ENCODE measurements at places on chromosomes 7 and 10. TPM values are rescaled to one million over a fixed set of nuclear protein-coding genes. Genes with fewer than 3 reads are reported as not detected.

- DNase-seq = peak; percentile 69
Observed at GRCh38 chr7:73892003-73892999, 31.3 kb downstream of the TMEM270 start.

DNA sequence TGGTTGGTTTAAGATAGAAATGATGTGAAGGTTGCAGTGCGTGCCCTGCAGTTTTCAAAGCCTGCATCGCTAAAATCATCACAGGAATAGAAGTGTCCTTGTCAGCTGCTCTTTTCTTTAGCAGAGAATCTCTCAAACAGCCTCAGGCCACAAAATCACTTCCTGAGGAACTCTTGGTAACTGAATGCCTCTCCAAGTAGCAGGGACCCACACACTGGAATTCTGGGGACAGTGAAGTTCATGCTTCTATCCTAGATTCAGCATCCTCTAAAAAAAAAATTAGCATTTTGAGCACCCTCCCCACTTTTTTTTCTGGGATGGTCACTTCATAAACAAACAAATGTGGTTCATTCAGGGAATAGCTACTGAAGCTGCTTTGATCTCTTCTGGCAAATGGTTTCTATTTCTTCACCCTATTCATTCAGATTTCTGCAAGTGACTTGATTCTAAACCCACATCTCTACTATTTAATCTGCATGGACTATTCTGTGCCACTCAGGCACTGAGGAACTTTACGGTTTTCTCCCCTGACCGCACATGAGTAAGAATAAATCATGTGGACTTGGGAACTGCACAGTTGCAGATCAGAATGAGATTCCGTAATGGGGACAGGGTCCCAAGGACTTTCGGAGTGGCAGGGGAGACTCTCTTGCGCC is 306.9 kb downstream of the FRMD4A start:
- no peak for DNase-seq

DNA sequence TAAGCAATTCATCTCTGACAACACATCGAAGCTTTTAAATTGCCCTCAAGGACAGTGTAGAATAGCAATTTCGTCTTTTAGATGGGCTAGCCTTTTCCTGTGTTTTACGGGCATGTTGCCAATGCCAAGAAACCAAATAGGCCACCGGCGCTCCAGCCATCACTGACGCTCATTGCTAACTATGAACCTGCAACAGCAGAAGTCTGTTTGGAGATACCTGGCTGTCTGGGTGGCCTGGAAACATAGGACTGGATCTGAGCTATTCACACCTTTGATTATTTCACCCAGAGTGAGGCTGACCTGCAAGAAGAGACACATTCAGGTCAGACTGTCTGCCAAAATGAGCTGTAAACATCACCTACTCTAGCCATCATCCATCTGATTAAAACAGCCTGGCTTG is 12.0 kb downstream of the KPNA7 start:
- no peak for DNase-seq

- no peak for DNase-seq
Observed at GRCh38 chr7:127346575-127347256, 45.8 kb downstream of the ZNF800 start.

- no peak for DNase-seq
Observed at GRCh38 chr7:65441010-65441409, 67.4 kb downstream of the ZNF92 start.

GRCh38 chr10:119301397-119301796 is 94.0 kb downstream of the GRK5 start:
- no peak for DNase-seq

DNA sequence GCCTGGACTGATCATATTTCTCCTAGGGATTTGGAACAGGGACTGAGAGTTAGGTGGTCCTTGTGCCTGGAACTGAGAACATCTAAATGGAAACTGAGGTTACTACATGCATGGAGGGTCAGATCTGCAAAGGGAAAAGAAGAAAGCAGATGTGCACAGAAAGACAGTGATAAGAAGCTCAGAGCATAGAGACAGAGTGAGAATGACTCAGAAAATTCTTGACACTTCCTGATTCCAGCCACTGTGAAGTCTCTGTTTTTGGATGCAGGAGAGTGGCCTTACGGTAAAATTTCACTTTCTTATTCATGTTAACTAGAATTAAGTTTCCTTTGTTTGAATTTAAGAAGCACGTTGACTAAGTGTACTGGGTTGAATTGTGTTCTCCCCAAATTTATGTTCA is 241.7 kb downstream of the TMEM26 start:
- DNase-seq = no peak

- no peak for DNase-seq
Observed at GRCh38 chr7:151793531-151793951, 83.4 kb downstream of the PRKAG2 start.

DNA sequence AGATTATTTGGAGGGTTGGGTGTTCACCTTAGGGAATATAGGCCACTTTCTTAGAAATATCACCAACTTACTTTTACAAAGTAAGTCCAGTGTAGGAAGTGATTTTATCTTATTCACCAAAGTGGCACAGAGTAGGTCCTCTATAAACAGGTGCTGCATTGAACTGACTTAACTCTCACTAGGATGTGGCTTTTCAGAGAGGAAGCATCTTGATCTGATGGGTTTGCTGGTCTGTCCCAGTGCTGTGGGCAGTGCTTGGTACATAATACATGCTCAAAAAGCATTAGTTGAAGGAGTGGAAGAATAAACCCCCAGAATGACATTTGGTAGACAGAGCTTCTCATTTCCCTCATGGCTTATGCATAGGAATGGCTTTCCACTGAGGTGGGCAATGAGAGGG is 334.7 kb downstream of the LRMDA start:
- no peak for DNase-seq

GRCh38 chr10:2831509-2831908 is 235.8 kb upstream of the PFKP start:
- DNase-seq = no peak

GRCh38 chr7:76142861-76143260 is 58.8 kb upstream of the SRRM3 start:
- no peak for DNase-seq

DNA sequence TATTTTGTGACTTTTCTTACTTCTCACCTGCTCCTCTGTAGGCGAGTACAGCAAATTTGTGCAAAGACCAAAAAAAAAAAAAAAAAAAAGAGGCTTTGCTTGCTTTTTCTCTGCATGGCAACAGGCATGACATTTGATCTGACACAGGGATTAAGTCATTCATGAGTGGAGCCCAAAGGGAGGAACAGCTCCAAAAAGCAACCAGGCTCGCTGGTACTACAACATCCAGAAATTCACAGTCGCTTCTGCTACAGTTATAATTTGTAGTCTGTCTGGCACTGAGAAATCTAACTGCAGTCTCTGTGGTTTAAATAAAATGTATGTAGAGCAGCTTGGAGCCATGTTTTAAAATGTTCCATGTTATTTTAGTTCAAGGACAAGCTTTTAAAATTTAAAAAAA is 31.7 kb downstream of the MKX start:
- DNase-seq = peak; percentile 76

DNA sequence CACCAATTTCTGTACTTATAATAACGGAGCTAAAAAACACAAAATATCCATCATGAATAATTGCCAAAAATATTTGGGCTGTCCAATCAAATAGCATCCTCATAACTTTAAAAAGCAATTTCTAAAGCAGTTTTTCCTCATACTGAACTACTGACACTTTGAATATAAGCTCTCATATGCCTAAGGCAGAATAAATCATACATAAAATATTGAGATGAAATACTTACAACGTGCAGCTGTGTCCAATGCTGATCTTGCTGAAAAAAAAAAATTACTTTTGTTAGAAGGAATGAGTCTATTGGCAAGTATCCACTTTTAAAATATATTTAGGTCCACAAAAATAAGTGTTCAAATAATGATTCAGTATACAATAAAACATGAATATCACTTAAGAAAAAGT is 24.2 kb downstream of the FAM3C start:
- peak; percentile 31 for DNase-seq

GRCh38 chr10:24854256-24854655 is 98.2 kb downstream of the PRTFDC1 start:
- DNase-seq = no peak

GRCh38 chr7:93860261-93860660 is 30.3 kb downstream of the TFPI2 start:
- DNase-seq = no peak

- no peak for DNase-seq
Observed at GRCh38 chr7:22612776-22613175, 112.8 kb upstream of the STEAP1B start.

DNA sequence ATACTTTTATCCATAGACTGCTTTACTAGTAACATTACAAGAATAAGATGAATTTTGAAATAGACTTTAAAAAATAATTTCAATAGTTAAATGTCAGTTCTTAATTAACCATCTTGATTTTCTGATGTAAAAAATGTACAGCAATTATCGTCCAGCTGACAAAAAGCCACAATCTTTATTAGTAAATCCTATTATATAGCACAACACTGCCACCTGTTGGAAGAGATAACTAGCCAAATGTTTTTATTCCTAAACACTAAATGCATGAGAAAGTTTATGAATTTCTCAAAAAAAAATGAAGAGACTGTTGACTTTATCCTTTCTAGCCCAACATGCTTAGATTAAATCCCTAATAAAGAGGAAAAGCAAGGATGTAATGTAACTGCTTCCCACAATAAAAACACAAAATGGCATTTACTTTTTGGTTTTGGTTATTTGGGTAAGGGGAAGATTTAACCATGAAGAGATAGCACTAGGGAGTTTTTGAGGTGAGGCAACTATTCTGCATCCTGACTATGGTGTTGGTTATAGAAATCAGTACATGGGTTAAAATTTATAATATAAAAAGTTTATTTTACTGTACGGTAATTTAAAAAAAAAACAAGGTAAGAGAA is 8.0 kb downstream of the COA1 start:
- peak; percentile 52 for DNase-seq

DNA sequence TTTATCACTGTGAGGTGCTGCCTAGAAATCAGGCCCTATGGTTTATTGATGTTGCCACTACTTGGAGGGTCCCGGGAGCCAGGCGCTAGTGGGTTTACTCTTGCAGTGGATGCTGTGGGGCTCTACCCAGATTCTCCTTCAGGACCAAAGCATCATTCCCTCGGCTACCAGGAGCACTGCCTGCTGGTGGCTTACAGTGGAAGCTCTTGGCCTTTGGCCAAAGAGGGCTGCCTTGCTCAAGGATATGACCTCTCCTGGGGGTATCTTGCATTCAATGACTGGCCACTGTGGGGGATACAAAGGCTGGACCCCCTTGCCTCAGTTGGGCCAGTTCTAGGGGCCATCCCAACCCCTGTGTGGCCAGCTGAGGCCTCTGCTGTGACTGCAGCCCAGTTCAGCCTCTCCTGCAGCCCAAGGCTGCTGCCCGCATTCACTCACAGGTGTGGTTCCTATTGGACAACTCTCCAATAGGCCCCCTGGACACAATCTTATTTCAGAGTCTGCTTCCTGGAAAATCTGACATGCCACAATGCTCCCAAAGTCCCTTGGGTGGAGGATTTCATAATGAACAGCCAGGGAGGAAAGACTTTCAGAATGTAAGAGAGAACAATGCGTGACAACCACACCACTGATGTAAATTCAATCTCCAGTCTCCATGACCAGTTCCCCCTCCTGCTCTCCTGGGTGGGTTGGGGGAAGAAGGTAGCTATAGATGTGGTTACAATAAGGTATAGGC is 196.3 kb downstream of the SNX10 start:
- DNase-seq = no peak

DNA sequence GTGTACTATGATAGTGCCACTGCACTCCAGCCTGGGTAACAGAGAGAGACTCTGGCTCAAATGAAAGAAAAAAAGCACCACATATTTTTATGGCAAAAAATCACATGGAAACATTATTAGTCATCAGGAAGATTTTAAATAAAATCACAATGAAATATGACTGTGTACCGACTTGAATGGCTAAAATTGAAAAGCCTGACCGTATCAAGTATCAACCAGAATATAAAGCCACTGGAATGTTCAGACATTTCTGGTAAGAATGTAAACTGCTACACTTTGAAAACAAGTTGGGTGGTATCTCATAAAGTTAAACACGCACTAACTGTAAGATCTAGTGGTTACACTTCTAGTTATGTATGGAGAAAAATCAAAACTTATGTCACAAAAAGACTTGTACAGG is 306.7 kb upstream of the MBL2 start:
- no peak for DNase-seq

- no peak for DNase-seq
Observed at GRCh38 chr7:117325836-117326235, 3.0 kb upstream of the WNT2 start.

- no peak for DNase-seq
Observed at GRCh38 chr7:30308389-30308788, 24.0 kb downstream of the ZNRF2 start.

- DNase-seq = no peak
Observed at GRCh38 chr10:33139181-33139646, 181.2 kb upstream of the ITGB1 start.

DNA sequence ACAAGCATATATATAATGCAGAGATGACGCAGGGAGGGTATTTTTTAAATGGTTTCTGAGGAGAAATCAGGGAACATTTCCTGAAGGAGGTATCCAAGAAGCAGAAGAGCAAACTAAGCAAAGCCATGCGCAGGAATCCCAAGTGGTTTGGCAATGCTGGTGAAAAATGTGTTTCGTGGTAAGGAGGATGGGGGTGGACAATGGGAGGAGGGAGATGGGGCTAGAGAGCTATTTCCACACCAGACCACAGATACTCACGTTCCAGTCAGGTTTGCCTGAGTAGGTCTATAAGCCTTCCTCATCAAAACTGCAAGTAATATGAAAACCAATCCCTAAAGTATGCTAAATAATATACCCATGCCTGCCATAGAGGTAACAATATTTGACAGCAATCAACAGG is 223.7 kb upstream of the MKLN1 start:
- DNase-seq = no peak

DNA sequence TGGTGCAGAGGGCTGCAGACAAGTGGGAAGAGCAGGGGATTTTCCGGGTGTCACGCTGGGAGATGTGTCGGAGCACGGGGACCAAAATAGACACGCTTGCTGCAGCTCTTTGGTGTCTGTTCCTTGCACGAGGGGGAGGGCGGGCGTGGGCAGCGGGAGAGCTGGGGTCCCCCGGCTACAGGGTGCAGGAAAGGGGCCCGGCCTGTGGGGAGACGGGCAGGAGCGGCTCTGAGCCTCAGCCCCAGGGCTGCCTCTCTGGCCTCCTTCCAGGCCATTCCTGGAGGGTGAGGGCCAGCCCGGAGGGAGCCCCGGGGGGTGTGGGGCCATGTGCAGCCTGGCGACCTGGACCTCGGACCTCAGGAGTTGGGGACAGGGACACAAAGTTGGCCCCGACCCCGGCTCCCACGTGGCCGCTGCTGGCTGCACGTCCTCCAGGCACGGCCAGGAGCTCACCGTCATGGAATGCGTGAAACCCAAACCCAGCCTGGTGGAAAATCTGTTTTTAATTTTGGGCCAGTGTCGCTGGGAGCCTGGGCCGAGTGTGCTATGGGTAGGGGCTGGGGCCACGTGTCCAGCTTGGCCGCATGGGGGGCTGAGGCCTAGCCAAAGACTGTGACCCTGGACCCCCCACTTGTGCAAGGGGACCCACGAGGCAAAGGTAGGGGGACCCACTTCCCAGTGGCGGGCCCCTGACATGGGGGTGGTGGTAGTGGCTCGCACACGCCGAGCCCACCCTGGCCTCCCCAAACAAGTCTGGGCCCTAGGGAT is 6.6 kb downstream of the TTYH3 start:
- peak; percentile 80 for DNase-seq

Gene ZNF487
- 3.6 TPM for polyA plus RNA-seq

Gene LCOR
- polyA plus RNA-seq = 17.9 TPM

Gene TMEM139
- 0.46 TPM for polyA plus RNA-seq

Gene CYP2E1
- polyA plus RNA-seq = 0.45 TPM

Gene HOXA10
- 0.95 TPM for polyA plus RNA-seq

Gene UCMA
- 0.55 TPM for polyA plus RNA-seq

Gene SPAG6
- 4.7 TPM for polyA plus RNA-seq

Gene AOC1
- polyA plus RNA-seq = 0.22 TPM

Gene OR9A2
- polyA plus RNA-seq = not detected

Gene ACTR1A
- polyA plus RNA-seq = 104 TPM

Gene SSC4D
- polyA plus RNA-seq = 1.9 TPM
